Urinary bladder (tissue), 4 donors: ENCODE measurements at places on chromosomes 5 and 9. TPM values are rescaled to one million over a fixed set of nuclear protein-coding genes. Genes with fewer than 3 reads are reported as not detected.

The DIAPH1 gene
- total RNA-seq, result 18.1 TPM

GRCh38 chr9:89179540-89179894 is 899 bp upstream of the SHC3 start:
- no peak for DNase-seq

- DNase-seq, result no peak
These were observed 2.6 kb downstream of the AUH start for GRCh38 chr9:91359083-91359482.

DNA sequence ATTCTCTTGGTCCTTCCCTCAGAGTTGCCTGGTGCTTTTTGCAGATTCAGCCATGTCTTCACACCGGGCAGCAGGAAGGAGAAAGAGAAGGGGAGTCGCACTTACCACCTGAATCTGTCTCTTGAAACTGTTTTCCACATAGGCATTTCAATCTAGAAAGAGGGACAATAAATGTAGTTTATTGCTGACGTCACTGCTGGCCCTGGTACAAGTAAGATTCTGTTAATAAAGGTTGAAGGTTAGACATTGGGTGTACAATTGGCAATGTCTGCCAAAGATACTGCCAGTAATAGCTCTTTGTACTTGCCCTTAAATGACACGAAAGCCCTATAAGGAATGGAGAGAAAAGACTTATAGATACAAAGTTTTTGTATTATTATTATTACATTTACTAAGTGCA is 72.8 kb downstream of the MEGF10 start:
- no peak for DNase-seq

DNA sequence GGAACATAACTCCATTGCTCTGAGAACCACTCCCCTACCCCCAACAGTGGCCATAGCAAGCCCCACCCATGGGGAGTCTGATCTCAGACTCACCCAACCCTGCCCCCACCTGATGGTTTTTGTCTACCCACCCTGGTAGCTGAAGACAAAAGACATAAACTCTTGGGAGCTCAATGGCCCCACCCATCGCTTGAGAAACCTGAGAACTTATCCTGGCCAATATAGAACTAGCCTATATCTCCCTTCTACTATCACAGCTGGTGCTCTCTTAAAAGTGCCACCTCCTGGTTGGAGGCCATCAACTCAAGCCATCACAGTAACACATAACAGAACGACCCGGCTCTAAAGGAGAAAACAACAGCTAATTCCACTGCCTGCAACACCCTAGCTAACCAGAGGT is 47.9 kb upstream of the SNAPC3 start:
- DNase-seq, result no peak

The PKD2L2 gene
- total RNA-seq, result 0.21 TPM

The THBS4 gene
- 3.9 TPM for total RNA-seq

The TRIM36 gene
- total RNA-seq, result 1.8 TPM

DNA sequence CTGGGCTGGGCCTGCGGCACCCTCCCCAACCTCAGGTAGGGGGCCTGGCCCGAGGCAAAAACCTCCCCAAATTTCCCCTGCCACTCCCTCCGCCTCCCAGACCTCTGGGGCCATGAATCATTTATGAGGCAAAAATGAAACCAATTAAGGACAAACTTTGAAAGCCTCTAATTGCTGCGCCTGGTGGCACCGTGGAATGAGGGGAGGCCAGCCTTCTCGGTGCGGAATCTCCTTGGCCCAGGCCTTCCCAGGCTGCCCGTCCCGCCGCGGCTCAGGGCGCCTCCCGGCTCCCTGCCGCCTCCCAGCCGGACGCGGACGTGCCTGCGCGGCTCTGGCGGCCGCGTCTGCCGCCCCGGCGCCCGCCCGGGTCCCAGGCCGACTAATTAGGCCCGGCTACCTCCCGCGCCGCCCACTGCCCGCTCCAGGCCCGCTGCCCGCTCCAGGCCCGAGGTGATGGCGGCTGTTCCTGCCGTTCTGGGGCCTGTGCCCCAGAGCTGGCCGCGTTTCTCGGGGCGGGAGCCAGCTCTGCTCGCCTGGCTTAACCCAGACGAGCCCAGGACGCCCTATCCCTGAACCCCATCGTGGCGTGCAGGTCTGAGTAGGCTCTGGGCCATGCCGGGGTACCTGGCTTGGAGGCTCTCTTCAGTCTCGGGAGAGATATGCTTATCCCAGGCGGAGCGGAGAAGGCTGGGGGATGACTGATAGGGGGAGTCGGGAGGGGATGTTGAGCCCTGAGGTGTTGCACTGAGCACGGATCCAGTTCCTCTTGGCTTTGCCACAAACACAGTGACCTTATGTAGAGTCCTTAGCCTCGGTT is 20.1 kb downstream of the CXXC5 start:
- DNase-seq, result no peak

GRCh38 chr5:115419846-115420585 is 123.6 kb upstream of the CCDC112 start:
- DNase-seq, result no peak

GRCh38 chr5:94890907-94891306 is 272.4 kb downstream of the SLF1 start:
- DNase-seq, result no peak

DNA sequence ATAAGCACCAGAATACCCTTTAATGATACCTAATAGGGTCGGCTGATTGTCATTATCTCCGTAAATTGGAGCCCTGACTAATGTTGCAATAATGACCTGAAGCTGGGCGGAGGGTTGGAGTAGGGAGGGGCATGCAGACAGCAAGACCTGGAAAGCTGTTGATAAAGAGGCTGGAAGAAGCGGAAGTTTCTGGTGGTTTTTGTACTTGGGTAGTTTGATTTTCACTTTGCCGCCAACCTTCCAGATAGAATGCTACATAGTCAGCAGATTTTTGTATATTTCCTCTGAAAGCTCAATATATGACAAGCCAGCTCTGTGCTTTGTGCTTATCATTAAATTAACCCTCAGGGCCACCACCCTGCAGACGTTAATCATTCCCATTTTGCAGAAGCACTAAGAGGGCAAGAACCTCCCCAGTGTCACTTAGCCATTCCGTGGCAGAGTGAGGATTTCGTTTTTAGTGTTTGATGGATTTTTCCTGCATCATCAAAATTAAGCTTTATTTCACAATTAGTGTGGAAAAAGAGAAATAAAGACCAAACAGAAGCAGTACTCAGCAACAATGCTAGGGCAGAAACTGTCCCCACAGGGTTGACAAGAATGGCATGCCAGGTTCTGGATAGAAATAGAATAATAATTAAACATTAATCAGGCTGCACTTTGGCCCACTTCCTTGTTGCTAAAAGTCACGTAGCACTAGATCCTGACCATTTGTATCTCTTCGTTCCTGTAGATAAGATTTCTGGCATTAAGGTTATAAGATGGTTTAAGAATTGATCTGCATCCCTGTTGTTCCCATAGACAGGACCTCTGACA is 34.7 kb downstream of the DIRAS2 start:
- DNase-seq, result no peak

The ACTBL2 gene
- not detected for total RNA-seq

- no peak for DNase-seq
These were observed 26.9 kb downstream of the ROR2 start for GRCh38 chr9:91923145-91923544.

DNA sequence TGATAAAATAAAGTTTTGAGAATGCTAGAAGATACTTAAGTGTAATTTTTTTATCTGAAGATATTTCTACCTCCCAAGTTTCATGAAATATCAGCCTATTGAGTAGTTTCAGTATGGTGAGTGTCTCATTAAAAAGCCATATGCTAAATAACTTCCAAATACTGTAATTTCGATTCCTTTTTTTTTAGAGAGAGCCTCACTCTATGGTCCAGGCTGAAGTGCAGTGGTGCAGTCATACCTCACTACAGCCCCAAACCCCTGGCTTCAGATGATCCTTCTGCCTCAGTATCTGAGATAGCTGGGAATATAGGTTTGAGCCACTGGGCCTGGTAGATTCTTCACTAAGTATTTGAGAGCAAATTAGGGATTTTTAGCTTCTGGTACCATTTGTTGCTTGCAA is 24.5 kb downstream of the CDC42SE2 start:
- no peak for DNase-seq
